ENCODE measurements at places on chromosomes 2 and 18.

DNA sequence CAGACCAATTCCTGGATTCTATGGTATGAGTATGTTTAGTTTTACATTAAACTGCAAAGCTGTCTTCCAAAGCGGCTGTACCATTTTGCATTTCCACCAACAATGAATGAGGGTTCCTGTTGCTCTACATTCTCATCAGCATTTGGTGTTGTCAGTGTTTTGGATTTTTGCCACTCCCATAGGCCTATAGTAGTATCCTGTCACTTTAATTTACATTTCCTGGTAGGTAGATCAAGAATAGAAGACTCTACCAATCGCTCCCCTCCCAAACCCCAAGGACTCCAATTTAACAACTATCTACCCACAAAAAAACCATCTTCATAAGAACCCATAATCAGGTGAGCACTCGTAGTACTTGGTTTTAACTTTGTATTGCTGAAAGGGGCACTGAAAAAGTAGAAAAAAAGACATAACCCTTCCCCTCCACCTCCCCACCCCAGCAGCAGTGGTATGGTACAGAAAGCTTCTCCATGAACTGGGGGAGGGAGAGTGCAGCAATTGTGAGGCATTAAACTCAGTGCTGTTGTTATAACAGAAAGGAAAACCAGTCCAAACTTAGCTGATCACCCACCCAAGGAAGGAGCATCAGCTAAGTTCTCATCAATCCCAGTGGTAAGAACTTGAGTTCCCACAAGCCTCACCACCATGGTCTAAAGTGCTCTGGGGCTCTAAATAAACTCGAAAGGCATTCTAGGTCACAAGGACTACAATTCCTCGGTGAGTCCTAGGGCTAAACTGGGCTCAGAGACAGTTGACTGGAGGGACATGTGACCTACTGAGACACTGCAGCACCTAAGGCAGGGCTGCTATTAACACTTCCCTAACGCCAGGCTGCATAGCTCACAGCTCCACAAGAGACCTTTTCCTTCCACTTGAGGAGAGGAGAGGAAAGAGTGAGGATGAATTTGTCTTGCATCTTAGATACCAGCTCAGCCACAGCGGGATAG, 35.5 kb upstream of the CYTIP start:
- no peak for DNase-seq

DNA sequence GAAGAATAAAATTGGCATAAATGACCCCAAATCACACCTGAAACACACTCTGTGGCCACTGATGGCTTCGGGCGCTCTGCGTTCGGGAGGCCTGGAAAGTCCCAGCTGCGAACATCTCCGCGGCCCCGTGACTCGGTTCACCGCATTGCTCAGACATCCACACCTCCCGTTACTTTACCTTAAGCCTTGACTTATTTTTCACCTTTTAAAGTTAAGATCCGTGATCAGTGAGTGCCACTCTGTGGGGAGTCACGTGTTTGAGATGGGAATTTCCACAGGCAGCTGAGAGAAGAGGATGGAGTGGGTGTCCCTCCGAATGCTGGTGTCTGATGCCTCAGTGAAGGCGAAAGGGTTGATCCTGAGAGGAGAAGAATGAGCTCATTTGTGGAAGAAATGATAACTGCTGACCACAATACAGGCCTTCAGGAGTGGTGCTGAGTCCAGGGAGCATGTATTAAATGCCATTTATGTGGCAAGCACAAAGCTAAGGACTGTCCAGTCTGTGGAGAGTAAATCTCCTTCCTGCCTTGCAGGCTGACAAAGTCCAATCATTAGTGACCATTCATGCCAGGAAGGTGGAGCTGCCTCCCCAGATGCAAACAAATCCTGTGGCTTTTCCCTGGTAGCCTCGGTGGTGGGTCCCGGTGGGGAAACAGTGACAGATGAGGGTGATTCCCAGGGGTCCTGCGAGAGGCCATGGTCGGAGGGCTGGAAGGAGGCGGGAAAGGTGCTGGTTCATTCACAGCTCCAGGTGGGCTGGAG, 168.8 kb downstream of the RTP5 start:
- no peak for DNase-seq

- no peak for DNase-seq
These were observed 133.1 kb upstream of the FBXO11 start for GRCh38 chr2:48039209-48039990.

DNA sequence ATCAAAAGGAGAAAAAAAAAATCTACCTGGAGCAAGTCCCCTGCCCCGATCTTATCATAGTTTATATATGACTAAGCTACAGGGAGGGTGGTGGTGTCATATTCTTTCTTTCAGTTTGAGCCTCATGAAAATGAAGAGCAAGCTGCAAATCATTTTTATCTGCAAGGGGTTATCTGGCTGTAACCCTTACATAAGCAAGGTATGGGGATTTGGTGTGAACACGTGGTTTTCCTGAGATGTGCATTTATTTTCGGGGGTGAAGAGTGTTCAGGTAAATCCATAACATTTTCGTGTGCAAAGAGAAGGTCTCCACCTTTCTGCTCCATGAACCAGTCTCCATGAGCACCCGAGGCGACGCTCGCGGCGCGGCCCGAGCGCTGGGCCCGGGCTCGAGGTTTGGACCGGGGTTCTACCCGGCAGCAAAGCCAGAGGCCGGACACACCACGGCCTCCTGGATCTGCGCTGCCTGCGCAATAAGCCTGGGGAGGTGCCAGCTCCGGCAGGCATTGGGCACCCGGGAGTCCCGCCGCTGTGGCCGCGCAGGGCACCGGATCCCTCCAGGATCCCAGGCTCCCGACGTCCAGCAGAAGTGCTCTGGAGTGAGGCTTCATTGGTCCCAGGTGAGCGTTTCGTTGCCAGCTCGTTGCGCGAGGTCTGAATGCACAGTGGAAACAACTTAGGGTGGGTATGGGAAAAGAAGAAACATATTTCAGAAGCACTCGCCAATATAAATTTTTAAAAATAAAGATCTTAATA, 36.1 kb upstream of the GPD2 start:
- DNase-seq = no peak

GRCh38 chr2:177799531-177799930, 273.0 kb downstream of the PDE11A start:
- no peak for DNase-seq

DNA sequence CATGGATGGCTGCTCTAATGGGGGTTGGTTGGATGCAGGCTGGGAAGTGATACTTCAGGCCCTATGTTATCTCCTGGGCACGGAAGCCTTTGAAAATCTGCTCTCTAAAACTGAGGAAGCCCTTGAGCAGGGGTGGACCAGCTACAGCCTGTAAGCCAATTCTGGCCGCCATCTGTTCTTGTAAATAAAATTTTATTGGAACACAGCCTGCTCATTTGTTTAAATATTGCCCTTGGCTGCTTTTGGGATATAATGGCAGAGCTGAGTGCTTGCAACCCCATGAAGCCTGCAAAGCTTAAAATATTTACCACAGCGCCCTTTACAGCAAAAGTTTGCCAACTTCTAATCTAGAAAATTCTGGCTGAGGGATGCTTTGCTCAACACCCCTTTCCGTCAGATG, 11.9 kb upstream of the IGFBP2 start:
- no peak for DNase-seq

- no peak for DNase-seq
These were observed 36.1 kb downstream of the DHRS9 start for GRCh38 chr2:169105476-169105875.

- DNase-seq = no peak
These were observed 113.3 kb upstream of the CAPN13 start for GRCh38 chr2:30920511-30920910.

DNA sequence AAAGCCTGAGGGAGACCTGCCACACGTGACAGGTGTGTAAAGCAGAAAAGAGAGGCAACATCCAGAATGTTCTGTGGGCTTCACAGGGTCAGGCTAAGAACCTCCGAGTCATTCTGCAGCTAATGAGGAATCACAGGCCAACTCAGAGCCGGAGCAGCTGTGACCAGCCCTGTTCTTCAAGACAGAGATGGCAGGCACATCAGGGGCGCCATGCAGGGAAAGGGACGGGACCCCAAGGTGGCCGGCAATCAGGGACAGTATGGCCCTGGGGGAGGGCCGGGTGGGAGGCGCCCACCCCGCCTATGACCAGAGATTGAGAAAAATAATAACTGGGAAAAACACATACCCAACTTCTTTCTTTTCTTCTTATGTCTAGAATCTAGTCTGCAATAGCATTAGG, 316.7 kb upstream of the SALL3 start:
- no peak for DNase-seq
